Panc1 (cell line): ENCODE measurements at places on chromosomes 16 and 17. TPM values are rescaled to one million over a fixed set of nuclear protein-coding genes. Genes with fewer than 3 reads are reported as not detected.

- DNase-seq = no peak
These were observed 470 bp downstream of the MLYCD start for GRCh38 chr16:83899272-83899897.

- no peak for DNase-seq
These were observed 68.1 kb upstream of the CACNG3 start for GRCh38 chr16:24188021-24188542.

DNA sequence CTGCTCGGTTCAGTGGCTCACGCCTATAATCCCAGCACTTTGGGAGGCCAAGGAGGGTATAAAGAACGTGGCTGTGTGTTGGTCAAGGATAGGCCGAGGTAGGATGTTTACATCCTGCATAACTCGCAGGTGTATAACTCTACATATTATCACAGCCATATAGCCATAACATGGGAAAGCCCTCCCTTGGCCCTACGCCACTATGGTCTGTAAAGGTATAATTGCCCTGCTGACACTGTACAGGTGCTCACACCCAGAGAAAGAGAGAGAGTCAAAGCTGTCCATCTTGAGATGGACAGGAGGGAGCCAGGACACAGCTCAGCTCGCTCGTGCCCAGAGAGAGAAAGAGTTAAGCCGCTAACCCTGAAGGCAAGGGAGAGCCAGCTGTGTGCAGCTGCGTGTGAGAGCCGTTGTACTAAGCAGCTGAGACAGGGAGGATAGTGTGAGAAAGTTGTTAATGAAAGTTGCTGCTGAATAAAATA is 30.4 kb upstream of the DHX8 start:
- no peak for DNase-seq

- no peak for DNase-seq
These were observed 6.1 kb downstream of the ZG16 start for GRCh38 chr16:29784157-29784556.

DNA sequence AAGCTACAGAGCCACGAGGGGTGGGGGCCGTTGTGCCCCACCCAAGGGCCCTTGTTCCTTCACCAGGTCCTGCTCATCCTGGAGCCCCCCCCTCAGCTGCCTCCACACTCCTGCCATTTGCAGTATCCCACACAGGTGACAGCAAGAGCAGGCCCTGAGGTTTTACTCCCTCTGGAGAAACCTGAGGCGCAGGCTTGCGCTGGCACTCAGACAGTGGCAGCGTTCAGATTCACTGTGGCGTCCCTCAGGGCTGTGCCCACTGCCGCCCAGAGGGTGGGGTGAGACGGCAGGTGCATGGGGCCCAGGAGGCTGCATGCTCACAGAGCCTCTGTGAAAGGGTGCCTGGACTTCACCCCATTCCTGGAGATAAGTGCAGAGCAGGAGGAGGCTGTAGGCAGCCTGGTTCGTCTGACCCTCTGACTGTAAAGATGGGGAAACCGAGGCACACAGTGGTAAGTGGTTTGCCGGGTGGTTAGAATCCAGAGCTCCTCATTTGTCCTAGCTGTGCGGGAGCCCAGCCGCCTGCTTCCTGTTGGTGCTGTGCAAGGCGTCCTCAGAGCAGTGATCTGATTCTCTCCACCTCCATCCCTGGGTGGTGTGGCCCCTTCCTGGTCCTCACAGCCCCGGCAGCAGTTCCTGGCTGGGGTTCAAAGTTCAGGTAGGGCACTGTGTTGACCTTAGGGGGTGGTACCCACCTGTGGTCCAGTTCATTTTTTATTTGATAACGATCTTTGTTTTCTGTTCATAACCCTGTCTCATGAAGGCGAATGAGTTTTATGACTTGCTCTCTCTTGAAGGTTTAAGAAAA is 1.6 kb downstream of the SPIRE2 start:
- DNase-seq = no peak

- DNase-seq = no peak
These were observed 3.8 kb downstream of the DDX19B start for GRCh38 chr16:70302745-70303144.

DNA sequence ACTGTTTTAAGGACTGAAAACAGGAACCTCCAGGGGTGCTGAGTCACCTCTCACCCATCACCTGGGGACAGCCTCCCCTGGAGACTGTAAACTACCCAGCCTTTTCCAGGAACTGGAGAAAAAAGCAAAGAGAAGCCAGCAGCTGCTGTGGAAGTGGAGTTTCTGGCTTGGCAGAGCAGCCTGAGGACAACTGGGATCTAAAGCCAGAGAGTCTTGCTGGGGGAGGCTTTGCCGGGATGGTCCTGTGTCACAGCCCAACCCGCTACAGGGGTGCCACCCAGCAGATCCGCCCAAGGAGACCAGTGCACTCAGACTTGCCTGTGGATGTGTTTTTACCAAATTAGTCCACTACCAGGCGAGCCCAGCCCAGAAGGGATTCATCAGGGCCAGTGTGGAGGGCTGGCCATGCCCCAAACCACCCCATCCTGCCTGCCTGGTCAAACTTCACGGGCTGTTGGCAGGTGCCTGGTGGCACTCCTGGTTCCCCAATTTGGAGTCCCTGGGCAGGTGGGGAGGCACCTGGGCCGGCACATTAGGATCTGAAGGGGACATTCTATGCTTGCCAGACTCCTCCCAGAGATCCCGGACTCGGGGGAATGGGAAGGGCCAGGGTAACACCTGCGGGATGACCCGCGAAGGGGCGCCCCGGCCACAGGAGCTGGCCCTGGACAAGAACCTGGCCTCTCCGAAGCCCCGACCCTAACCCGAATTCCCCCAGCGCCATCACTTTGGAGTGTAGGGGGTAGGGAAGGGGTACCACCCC is 771 bp downstream of the MSRB1 start:
- DNase-seq = no peak

DNA sequence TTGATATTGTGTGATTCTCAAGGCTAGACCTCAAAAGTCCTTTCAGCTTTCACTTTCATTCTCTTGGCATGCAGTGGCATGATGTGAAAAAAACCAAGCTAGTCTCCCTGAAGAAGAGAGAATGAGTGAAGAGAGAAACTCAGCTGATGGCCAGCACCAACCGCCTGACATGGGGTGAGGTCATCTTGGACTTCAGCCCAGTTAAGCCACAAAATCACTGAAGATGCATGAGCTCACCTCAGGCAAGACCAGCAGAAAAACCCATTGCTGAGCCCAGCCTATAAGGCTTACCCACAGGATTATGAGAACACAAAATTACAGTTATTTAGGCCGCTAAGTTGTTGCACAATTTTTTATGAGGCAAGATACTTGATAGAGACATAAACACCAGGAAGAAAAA is 496.5 kb downstream of the TOX3 start:
- DNase-seq = no peak

DNA sequence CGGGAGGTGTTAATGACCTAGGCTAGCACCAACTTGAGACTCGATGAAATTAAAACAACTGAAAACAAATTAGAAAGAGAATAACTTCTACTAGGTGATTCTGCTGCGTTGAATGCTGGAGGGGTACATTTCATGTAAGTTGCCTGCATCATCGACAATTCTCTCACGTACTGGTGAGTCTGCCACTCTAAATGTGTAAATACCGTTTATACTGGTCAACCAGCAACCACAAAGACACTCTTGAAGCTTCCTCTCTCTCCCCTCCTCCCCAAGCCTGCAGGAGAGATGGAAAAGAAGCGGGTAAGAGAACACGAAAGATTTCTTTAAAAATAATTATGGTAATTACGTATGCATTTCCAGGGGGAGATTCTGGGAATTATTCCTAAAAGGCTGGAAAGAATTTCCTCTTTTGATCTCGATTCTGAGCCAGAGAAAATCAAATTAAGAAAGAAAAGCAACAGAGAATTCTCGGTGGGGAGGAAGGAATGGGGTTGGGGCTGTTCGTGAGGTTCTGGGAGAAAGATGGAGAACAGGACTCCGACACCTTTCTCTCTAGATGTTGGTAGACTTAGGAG is 68.6 kb upstream of the MRTFB start:
- no peak for DNase-seq

DNA sequence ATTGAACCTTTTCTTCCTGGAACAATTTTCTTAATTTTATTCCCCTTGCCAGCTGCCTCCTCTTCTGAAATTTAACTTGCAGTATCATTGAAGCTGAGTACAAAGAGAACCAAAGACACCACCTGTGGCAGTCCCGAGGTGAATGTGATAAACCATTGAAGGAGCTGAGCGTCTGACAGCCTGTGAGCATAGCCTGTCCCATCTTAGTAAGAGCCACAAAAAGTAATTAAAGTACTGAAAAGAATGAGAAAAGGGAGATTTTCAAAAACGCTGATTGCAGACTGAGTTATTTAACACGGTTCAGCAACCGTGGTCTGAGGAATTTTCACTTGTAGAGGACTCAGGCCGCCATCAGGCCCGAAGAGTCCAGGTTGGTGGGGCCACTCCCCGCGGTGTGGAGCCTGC is 27.2 kb upstream of the ST6GALNAC1 start:
- DNase-seq = no peak

DNA sequence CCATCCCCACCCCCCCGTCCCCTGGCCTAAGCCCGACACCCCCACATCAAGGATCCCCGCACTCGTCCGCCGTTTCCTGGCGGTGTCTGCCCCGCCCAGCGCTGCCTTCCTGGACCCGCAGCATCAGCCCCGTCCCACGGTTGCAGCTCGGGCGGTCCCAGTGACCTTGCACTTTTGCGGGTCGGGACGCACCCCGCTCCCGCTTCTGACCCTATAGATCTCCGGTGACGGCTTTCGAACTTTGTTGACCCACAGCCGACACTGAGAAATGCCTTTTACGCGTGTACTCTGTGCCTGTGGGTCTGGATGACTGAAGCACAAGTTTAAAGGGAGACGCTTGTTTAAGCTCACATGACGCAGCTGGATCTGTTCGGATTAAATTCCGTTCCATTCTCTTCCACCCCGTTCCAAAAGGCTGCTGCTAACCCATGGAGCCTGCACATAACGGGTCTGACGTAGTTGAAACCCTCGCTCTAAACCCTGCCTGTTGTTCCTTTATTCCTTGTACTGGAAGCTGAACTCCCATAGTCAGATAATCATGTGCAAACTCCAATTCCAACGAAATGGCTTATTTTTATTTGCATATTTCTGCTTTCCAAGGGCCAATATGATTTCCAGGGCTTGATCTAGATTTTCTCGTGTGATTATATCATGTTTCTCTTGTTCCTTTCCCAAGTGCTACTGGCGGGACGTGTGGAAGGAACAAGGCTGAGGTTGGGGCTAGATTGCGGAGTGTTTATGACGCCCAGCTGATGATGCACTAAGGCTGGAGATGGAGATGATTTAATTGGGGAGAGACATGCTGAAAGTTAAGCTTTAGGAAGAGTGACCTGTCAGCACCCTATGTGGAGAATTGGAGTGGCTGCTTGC is 834 bp downstream of the FLYWCH1 start:
- DNase-seq = no peak

DNA sequence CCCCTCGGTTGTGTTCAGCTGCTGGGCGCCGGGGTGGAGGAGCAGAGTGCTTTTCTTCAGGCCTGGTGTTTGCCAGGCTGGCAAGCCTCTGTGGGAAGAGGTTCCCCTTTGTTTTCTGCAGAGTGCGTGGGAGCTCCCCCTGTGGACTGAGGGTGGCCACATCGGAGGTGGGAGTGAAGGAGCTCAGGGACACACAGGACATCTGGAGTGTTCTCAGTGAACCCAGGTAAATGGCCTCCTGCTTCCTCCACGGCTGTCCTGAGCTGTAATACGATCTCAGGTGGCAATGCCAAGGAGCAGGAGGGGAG is 39.2 kb upstream of the IRF8 start:
- no peak for DNase-seq

DNA sequence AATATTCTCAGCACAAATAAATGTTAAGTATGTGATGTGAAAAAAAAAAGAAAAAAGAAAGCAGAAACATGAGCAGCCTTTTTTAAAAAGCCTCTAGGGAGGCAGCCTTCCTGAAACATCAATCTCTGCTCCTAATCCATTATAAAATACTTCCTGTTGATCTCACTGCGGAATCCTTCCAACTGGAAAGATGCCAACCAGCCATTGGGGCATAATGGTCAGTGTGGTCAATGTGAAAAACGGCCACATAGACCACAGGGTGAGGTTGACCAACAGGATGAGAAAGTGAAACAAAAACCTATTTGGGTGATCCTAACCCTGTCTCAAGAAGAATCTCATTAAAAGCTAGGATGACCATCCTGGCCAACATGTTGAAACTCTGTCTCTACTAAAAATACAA is 26.1 kb upstream of the ABCA8 start:
- no peak for DNase-seq

DNA sequence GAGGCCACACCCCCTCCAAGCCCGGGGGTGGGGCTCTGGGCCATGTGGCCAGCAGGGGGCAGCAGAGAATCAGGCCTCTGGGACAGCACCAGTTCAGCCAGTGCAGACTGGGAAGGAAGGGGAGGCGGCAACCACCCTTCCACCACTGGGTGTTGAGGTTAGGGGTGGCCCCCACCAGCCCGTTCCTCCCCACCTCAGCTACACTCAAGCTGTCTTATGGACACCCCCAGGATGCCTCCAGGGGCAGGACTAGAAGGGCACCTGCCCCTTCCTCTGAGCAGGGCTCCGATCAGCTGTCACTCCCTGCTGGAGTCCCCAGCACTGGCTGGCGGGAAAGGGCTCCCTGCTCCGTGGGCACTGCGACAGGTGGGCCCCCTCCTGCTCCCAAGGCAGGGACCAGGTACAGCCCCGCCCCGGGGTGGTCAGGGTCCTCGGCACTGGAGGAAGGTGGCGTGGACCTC is 21.8 kb downstream of the KATNB1 start:
- no peak for DNase-seq

GRCh38 chr17:63516910-63517824 is 6.0 kb upstream of the KCNH6 start:
- no peak for DNase-seq

GRCh38 chr17:51228161-51228560 is 31.7 kb downstream of the MBTD1 start:
- no peak for DNase-seq

DNA sequence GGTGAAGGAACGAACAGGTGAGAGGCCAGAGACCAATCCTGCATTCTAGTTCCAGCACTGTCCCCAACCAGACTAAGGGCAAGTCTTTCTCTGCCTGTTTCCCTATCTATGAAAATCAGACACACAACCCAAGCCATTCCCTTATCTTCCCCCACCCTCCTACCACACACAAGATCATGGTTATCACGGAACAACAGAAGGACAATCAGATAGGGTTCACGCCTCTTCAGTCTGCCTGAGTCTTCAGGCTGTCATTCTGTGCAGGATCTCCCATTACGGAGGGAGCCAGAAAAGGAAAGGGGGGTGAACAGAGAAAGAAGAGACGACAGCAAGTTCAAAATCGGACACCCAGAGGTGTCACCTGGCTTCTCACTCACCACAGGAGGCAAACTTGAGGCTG is 11.1 kb downstream of the TLE7 start:
- no peak for DNase-seq

- DNase-seq = no peak
These were observed 9.7 kb downstream of the PRR29 start for GRCh38 chr17:64007838-64008282.

Gene SULT1A2
- not detected for total RNA-seq

Gene VASN
- total RNA-seq = 33.5 TPM

Gene LRRC46
- total RNA-seq = 1.9 TPM

Gene FBXL19
- 52.3 TPM for total RNA-seq

Gene HEATR3
- total RNA-seq = 18.6 TPM

Gene CTF1
- 2.9 TPM for total RNA-seq

Gene SHISA6
- total RNA-seq = not detected

Gene EPOP
- 19.9 TPM for total RNA-seq
